HL-60 (cell line): ENCODE measurements at places on chromosomes 12 and 14.

DNA sequence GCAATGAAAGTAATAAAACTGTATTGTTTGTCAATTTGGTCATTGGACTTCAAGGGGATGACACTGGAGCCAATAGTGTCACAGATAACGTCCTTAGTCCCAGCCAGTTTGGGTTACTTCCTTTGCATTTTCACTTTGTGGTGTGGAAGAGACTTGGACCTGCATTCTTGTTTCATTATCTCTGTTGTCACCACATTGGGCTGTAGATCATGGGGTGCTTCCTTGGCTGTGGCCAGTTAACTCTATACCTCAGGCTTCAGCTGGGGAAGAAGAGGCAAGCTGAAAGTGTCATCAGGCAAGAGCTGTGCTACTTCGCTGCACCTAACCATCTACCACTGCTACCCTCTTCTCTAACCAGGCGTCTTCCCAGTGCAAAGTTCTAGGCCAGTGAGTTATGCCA is 15.1 kb upstream of the CISTR start:
- no peak for DNase-seq

- no peak for DNase-seq
These were observed 12.6 kb upstream of the DENND5B start for GRCh38 chr12:31603546-31604009.

DNA sequence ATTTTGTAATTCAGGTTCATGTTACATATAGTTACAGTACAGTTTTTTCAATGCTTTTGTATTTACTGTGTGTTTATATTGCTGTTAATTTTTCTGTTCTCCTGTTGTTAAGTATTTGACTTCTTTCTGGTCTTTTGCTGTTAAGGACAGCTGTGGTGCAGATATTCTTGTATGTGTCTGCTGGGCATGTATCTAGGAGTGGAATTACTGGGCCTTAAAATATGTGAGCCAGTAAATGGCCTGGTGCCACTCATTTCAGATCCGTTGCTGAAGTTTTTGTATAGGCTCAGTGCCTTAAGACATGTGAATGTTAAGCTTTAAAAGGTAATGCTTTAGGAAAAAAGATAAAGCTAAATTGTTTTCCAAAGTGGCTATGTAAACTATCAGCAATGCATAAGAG is 87.3 kb downstream of the TTLL5 start:
- DNase-seq: no peak

GRCh38 chr12:68750506-68750905 is 4.5 kb downstream of the SLC35E3 start:
- DNase-seq: no peak

GRCh38 chr12:114668886-114669288 is 15.1 kb downstream of the TBX3 start:
- no peak for DNase-seq
